NCI-H1694 treated with DMSO at 0.1 percent for 48 hours (cell line): ENCODE measurements at places on chromosomes 4 and X.

DNA sequence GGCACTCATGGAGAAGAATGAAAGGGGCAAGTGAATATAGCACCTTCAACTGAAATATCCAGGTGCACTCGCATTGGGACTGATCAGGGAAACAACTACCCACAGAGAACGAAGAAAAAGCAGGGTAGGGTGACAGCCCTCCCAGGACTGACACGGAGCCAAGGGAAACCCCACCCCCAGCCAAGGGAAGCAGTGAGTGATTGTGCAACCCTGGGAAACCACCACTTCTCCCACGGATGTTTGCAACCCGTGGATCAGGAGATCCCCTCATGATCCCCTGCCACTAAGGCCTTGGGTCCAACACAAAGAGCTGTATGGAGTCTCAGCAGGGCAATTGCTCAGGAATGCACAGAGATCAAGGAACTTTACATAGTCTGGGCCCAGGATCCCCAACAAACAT, 158.5 kb upstream of the HCCS start:
- DNase-seq = no peak

DNA sequence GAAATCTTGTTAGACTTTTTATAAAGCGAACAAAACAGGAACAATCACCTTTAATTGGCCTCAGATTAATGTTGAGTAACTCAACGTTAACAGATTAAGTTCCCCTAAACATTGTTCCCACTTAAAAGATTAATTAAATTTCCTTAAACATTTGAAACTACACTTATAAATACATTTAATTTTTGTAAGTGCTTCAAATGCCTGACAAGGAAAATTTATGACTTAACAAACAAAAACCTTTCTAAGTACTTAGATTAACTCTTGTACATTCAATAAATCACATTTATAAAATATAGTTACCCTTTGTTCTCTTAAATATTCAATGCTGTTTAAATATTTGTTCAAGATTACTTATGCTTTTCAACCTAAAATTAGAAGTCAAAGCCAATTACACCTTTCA, 39.4 kb upstream of the OCIAD2 start:
- no peak for DNase-seq

DNA sequence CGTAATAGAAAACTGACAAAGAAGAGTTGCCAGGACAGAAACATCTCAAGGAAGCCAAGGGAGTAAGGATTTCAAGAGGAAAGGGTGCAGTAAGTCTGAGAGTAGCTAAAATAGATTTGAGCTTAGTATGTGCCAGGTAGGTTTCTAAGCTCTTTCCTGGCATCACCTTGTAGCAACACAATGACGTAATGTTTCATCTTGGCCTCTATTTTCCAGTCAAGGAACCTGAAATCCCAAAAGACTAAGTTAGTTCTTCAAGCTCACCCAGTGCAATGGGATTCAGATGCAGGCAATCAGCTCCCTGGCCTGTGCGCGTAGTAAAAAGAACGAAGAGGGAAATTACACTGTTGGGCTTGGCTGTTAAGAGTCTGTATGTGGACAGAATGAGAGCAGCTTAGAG, 586.5 kb upstream of the TENM3 start:
- no peak for DNase-seq

GRCh38 chrX:95044331-95044730, 1370.3 kb downstream of the FAM133A start:
- no peak for DNase-seq

GRCh38 chrX:13258052-13258444, 61.8 kb downstream of the ATXN3L start:
- DNase-seq = no peak

GRCh38 chr4:183408796-183409195, 35.6 kb upstream of the CDKN2AIP start:
- no peak for DNase-seq

GRCh38 chr4:168509786-168510185, 12.9 kb downstream of the PALLD start:
- no peak for DNase-seq

- DNase-seq = no peak
Measured at GRCh38 chr4:26237916-26238315, 82.9 kb upstream of the RBPJ start.

GRCh38 chrX:20237864-20238263, 28.8 kb downstream of the RPS6KA3 start:
- DNase-seq = no peak

- DNase-seq = no peak
Measured at GRCh38 chrX:152861116-152861515, 30.3 kb downstream of the NSDHL start.

GRCh38 chrX:40444133-40444532, 136.6 kb upstream of the ATP6AP2 start:
- no peak for DNase-seq

DNA sequence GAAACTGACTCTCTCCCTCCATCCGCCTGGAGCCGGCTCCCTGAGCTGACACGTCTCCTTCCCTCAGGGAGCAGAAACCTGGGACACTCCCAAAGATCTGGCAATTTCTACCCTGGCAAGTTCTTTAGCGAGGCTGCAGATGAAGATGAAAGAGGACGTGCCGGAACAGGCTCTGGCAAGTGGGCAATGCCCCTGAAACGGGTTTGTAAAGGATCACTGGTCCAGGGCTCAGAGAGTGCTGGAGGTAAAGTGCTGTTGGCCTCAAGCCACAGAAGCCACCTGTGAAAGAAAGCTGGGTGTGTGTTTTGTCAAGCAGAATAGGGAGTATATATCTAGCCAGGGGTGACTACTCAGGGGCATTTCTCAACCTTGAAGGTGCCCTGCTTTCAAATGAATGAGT, 131.4 kb upstream of the ATP6AP2 start:
- DNase-seq = no peak
